ENCODE measurements at places on chromosomes 5 and 9.

GRCh38 chr5:76204713-76205112 is 121.5 kb downstream of the SV2C start:
- no peak for DNase-seq

DNA sequence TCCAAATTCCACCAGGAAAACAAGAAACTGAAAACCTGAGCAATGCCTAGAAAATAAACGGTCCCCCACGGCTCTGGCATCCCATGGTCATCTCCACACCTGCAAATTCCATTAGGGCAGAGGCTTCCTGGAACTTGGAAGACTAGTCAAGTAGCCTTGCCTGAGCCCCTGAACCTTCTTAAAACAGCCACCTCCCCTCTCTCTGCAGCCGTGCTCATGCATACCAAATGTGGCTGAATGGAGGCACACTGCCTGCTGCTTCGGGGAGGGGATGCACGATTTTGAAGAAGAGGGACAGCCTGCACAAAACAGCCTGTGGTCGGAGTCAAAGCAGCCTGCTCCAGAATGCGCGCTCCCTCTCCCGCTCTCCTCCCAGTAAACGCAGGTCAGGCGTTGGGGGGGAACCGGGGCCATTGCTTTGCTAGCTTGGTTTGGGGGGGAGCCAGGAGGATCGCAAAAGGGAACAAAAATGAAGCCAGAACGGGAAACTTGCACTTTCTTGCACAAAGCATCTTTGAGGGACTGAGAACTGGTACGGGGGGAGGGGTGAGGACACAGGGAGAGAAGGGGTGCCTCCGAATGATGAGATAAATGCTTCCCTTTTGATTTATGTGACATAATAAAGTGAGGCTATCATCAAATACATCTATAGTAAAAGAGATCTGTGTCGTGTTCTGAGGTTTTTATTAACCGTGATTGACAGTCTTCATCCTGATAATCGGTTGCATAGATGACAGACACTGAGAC is at the start of gene TRPM3:
Gene TRPM3 (minus strand): TSS at position 347 of the 747 bp plus-strand sequence. CDS start 267 bp downstream, at position 80.
- no peak for DNase-seq

DNA sequence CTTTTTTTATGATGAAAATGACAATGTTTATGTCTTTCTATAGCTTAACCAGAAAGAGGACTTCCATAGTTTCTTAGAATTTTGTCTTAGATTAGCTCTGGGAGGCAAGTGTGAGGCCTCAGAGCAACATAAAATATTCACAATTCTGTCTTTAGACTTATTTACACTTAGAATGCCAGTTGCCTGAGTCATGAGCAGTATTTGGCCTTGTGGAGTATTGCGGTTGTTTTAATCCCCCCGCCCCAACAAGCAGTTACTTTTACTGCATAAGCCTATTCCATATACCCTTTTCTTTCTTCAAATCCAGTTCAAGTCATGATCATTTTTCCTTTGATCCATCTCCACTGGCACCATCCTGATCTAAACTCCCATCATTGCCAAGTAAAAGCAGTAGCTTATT is 198.0 kb upstream of the EGFLAM start:
- DNase-seq: no peak

DNA sequence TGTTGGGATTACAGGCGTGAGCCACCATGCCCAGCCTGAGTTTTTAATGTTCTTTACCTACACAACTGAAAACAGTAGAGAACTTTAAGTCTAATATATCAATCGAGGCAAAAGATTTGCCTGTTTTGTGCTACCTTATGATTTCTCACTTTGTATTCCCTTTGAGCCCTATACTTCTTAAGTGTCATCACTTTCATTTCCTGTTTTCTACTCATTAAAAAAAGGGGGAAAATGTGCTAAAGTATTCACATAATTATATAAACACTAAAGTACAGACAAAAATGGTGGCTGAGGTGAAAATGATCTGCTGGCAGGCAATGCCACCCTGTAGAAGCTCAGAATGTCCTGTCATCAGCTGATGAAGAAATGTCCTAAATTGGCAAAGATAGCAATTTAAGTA is 23.6 kb downstream of the ATG10 start:
- no peak for DNase-seq

GRCh38 chr9:104905153-104905901 is 22.6 kb downstream of the ABCA1 start:
- no peak for DNase-seq

DNA sequence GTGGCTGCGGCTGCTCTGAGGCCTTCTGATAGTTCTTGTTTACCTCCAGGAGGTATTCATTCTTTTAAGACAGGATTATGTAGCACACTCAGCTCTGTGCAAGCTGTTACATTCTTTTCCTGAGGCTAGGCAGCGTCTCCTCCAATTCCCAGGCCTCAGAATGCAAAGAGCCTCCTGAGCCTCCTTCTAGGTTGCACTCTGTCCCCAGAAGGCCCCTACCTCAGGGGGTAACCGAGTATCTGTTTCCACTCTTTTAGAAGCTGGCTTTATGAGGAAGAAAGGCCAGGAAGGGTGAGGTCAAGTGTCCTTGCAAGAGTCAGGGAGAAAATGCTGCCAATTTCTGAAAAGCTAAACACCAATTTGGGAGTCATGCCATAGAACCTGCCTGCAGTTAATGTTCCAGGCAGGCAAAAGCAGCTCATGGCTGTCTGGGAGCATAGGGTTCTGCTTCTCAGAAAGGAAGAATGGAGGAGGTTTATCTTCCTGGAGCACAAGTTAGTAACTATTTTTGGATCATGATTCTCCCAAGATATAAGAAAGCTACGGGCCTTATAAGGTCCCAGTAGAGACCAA is 178.9 kb downstream of the SEMA6A start:
- no peak for DNase-seq

DNA sequence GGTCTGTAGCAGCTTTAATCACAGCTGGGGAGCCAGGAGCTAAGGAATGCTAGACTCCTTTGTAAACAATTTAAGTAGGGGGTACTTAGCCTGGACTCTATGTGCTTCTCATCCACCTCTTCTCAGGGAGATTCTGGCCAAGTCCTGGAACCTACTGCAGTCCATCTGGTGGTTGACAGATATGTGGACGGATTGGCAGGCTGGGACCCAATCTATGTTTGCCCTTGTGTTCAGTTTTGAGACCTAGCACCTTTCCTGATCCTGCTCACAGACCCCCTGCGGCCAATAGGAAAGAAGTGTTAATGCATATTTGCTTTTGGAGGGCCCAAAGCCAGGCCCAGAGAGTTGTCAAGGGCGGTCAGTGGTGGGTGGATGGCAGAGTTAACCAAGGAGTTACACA is 6.4 kb downstream of the SLC22A5 start:
- DNase-seq: no peak

DNA sequence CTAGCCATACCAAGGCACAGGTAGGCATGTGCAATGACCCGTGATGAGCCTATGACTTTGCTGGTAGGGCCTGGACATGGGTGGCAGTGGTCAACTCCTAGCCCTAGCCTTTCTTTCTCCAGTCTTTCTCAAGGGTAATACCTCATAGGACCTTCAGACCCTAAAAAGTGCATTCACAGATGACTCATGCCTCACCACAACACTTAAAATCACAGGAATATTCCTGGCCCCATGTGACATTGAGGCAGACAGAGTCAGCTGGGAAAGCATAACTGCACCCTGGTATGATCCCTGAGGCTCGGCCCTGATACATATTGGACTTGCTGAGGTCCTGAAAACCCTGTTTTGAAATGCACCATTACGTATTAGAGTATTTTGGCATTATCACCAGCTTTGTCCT is 449.5 kb downstream of the HINT1 start:
- no peak for DNase-seq

- no peak for DNase-seq
Observed at GRCh38 chr9:135503371-135504261, 3.1 kb downstream of the MRPS2 start.

GRCh38 chr5:150618163-150618562 is 22.3 kb upstream of the SYNPO start:
- DNase-seq: no peak

DNA sequence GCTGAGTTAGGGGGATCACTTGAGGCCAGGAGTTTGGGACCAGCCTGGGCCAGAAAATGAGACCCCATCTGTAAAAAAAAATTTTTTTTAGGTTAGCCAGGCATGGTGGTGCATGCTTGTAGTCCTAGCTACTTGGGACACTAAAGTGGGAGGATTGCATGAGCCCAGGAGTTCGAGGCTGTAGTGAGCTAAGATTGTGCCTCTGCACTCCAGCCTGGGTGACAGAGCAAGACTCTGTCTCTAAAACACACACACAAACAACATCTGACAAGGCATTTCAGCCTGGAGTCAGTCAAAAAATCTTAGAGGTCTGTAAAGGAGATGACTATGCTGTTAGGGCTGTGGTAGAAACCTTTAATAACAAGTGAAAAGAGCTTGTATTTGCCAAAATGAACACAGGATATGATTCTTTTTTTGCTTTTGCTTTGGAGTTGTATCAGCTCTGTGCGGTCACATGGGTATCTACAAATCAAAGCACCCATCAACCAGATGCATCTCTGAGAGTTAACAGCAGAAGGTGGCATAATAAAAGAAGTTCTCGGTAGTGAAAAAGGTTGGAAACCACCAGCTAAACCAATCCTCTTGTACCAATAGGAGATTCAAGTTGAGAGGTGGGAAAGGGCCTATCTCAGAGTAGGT is 3.6 kb upstream of the PSMD5 start:
- no peak for DNase-seq

GRCh38 chr9:27352457-27353165 is 55.7 kb upstream of the EQTN start:
- DNase-seq: no peak

- DNase-seq: peak; percentile 48
Observed at GRCh38 chr5:90932052-90932699, 373.6 kb downstream of the ADGRV1 start.

- DNase-seq: no peak
Observed at GRCh38 chr9:100096378-100096916, 2.4 kb downstream of the ERP44 start.

- DNase-seq: no peak
Observed at GRCh38 chr5:124621279-124621678, 125.2 kb downstream of the ZNF608 start.

GRCh38 chr5:42454216-42454995 is 31.2 kb downstream of the GHR start:
- no peak for DNase-seq

All from CD8-positive, alpha-beta memory T cell (primary cell).